ENCODE measurements at places on chromosomes 4 and X. TPM values are rescaled to one million over a fixed set of nuclear protein-coding genes. Genes with fewer than 3 reads are reported as not detected.
A peak's percentile ranks its signal among the peaks of the same experiment; 100 is the strongest.

DNA sequence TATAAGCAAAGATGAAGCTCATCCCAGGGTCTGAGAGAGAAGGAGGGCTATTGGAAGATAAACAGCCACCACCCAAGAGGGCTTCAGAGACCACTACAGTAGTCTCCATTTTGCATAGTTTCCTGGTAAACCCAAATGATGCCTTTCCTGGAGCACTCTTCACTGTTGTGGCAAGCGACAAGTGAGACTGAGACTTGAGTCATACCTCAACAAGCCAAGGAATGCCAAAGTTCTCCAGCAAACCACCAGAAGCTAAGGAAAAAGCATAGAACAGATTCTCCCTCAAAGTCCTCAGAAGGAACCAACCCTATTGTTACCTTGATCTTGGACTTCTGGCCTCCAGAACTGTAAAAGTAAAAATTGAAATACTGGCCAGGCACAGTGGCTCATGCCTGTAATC, 65.9 kb downstream of the LARP7 start:
- no peak overlapping the region for H3K4me3 ChIP-seq
- H3K36me3 ChIP-seq, result peaks cover 4% of the 10 kb centered on the region
- no peak for DNase-seq
- H3K27ac ChIP-seq, result no peak overlapping the region
- H3K4me1 ChIP-seq, result peaks cover 18% of the 10 kb centered on the region

DNA sequence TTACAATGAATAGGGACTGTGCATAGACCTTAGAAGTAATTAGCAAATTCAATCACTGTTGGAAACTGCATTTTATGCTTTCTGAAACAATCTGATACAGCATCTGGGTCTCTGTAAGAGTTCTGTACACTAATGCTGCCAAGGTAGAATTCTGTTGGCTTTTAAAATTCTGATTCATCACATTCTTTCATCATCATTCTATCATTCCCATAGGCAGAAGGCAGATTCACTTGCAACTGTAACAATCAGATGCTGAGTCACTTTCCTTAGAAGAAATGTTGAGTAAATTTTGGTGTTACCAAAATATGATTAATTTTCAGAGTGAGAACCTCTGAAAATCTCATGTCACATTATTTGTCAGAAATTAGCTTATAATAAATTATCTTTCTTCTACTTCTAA, 267.2 kb downstream of the MAPK10 start:
- no peak overlapping the region for H3K27ac ChIP-seq
- DNase-seq, result no peak
- no peaks in the 10 kb centered on the region for H3K36me3 ChIP-seq

GRCh38 chrX:129318375-129318774, 204.9 kb downstream of the SMARCA1 start:
- no peak for DNase-seq
- H3K4me3 ChIP-seq, result no peak overlapping the region
- no peaks in the 10 kb centered on the region for H3K4me1 ChIP-seq
- H3K27ac ChIP-seq, result no peak overlapping the region

DNA sequence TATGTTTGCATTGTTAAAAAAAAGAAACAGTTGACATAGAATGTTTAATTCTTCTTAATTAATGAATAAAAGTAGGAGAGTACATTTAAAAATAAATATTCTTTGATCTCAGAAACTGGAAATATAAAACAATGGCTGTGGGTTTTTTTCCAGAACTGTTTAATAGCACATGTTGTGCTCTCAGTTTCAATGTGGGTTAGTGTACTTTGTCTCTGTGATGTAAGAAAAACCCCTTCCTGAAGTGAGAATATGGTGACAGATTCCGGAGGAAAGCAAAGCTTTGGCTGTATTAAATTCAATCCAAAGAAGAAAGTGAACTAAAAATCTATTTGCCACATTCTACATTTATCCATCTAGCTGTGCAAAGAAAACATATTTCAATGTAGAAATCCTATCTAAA, 261.9 kb upstream of the ADGRL3 start:
- no peak overlapping the region for H3K4me3 ChIP-seq
- DNase-seq, result no peak
- H3K4me1 ChIP-seq, result no peaks in the 10 kb centered on the region
- H3K27me3 ChIP-seq, result no peaks in the 10 kb centered on the region
- H3K36me3 ChIP-seq, result no peaks in the 10 kb centered on the region

DNA sequence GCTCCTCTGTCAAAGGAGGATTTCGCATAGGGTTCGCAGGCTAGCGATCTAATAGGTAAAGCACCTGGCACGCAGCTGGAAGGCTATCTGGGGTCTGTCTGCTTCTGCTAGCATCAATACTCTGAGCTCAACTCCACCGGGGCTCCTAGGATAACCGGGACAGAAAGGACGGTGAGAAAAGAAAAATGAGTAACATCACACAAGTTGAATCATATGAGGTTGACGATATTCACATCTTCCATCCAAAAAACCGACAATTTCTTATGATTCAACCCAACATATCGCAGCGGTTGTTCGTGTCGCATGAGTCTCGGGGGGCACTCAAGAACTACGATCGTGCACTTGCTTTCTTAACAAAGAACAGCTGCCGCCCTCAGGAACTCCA, 1.8 kb downstream of the PROM1 start:
- DNase-seq, result no peak
- H3K4me3 ChIP-seq, result peak overlapping the region; percentile 75
- no peak overlapping the region for H3K27ac ChIP-seq

- no peaks in the 10 kb centered on the region for H3K4me1 ChIP-seq
- no peak overlapping the region for H3K4me3 ChIP-seq
- peaks cover 4% of the 10 kb centered on the region for H3K27me3 ChIP-seq
- H3K27ac ChIP-seq, result no peak overlapping the region
- no peak for DNase-seq
Measured at GRCh38 chrX:69278031-69278687, 112.9 kb upstream of the PJA1 start.

- no peaks in the 10 kb centered on the region for H3K27me3 ChIP-seq
- peak overlapping the region; percentile 32 for H3K4me3 ChIP-seq
- peak overlapping the region; percentile 82 for H3K27ac ChIP-seq
- peaks cover 77% of the 10 kb centered on the region for H3K4me1 ChIP-seq
- no peak for DNase-seq
- H3K36me3 ChIP-seq, result peaks cover 50% of the 10 kb centered on the region
Measured at GRCh38 chr4:153573881-153574802, 108.0 kb downstream of the TMEM131L start.

DNA sequence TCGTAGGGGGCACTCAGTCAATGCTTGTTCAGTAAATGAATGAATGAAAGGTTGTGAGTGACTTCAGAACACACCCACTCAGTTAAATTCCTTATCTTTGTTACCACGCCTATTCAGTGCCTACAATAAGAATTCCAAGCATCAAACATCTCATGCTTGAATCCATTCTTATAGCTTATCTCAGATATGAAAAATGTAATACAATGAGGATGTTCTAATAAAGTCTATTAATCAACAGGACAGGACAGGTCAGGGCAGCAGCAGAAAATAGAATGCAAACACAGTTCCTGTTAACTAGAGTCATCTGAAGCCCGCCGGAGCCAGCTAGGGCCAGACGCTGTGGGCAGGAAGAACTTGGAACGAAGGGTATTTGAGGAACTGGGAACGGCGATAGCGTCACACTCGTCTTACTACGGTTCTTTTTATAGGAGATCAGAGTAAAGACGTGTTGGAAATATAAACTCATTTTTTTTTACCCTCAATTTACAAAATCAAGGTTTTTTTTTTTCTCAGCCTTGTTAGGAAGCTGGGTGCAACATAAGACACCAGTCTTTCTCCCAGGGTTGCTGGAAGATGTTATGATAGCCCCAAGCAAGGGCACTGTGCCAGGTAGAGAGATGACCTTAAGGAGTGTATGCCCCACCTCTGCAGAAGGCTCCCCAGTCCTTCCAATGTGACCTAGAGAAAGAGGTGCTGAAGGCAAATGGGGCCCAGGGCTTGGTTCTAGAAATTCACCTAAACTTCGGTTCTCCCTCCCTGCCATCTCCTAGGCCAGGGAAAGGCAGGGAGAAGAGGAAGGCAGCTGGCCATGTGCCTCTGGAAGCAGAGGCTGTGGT, 48.3 kb downstream of the SEL1L3 start:
- H3K27me3 ChIP-seq, result no peaks in the 10 kb centered on the region
- H3K4me3 ChIP-seq, result no peak overlapping the region
- no peaks in the 10 kb centered on the region for H3K4me1 ChIP-seq
- peak overlapping the region; percentile 2 for H3K27ac ChIP-seq
- H3K36me3 ChIP-seq, result peaks cover 97% of the 10 kb centered on the region
- no peak for DNase-seq

The XIAP gene
- total RNA-seq, result 32.0 TPM

The CSAG1 gene
- total RNA-seq, result not detected

The USP26 gene
- not detected for total RNA-seq

The CXXC4 gene
- total RNA-seq, result not detected

The CCDC160 gene
- not detected for total RNA-seq
